HCT116 (cell line): ENCODE measurements at places on chromosomes 2 and 18.

DNA sequence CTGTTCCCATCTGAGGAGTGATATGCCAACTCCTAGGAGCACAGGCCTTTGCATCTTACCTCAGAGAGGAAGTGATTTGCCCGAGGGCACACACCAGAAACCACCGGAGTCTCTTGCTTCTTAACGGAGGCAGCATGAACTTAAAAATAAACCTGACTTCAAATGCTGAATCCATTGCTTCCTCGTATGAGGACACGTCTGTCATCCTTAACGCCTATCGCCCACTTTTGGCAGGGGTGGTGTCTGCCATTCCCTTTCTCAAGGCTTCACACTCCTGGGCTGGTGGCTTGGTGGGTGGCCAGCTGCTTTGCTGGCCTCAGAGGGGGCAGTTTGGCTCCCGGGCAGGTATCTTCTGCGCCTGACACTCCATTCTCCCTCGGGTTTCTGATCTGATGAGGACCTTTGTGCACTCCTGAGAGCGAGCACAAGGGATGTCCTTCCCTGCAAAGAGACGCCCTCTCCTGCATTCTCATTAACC, 1.1 kb upstream of the PREB start:
- DNase-seq = no peak

- no peak for DNase-seq
These were observed 45.3 kb downstream of the DGKD start for GRCh38 chr2:233399306-233400225.

- DNase-seq = no peak
These were observed 50.5 kb upstream of the HPCAL1 start for GRCh38 chr2:10252224-10252623.

DNA sequence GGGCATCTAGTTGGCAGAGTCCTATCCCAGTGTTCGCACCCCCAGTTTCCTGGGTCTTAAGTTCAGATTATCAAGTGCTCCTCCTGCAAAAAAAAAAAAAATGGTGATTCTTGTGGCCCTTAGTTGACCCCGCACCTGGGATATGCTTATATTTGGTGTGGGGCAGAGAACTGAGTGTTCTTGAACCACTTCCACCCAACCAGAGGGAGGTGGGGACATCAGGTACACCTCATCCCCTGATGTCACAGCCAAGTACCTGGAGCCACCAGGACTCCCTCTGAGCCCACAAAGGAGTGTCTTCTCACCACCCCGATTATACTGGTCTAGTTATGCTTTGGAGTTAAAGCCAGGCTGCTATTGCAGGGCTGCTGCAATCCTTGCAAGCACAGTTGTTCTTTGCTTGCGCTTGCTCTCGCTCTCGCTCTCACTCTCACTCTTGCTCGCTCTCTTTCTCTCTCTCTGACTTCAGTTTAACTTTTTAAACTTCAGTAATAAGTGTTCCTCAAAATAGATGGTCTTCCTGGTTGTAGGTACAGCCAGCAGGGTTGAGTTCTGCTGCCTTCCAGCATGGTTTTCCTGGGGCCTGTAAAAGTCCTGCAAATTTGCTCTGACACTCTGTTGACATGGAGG, 265.7 kb downstream of the NEDD4L start:
- DNase-seq = no peak

DNA sequence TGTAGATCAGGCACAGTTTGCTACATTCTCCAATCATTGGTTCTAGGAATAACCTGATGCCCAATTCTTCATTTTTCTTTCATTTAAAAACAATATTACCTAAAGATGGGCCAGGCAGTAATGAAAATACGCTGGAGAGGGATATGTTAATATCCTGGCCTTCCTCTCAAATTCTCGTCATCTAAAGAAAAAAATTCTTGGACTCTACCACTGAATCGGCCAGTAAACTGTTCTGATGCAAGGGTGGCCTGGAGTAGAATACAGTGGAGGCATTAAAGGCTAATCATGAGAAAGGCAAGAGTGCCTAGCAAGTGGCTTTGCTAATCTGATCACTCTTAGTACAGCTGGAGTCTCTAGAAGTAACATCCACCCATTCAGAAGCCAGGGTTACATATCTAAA, 157.7 kb downstream of the ANTXR1 start:
- no peak for DNase-seq

DNA sequence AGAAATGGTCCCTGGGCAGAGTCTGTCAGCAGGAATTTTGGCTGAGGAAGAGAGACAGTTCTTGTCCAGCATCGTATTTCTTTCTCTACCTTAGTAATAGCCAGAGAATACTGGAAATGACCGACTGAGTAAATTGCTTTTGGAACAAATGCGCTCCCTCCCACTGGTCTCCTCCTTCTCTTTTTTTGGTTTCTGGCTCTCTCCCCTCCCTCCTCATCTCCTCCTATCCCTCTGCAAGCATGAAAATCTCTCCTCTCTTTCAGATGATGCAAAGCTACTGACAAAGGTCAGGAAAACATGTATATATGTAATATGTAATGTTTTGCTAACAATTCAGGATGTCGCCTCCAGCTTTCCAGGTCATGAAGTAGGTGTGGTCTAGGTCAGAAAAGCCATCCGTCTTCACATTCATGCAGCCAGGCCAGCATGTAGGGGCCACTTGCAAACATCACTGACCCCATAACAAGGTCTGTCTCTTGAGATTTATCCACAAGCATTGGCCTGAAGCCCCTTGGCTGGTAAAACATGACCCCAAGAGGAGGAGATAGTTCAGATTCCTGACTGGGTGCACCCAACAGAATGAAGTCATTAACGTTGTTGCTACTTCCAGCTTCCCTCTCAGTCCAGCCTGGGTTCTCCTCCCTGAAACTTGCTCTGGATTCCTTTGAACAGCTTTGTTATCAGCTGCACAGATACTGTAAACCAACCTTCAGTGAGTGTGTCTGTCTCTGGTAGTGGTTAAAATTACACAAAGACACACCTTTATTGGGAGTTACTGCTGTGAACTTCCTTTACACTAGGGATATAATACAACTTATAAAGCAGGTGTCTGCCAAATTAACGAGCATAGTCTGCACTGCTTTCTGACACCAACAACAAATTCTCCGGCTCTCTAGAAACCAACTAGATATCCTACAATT, 864.4 kb upstream of the KLHL29 start:
- no peak for DNase-seq

DNA sequence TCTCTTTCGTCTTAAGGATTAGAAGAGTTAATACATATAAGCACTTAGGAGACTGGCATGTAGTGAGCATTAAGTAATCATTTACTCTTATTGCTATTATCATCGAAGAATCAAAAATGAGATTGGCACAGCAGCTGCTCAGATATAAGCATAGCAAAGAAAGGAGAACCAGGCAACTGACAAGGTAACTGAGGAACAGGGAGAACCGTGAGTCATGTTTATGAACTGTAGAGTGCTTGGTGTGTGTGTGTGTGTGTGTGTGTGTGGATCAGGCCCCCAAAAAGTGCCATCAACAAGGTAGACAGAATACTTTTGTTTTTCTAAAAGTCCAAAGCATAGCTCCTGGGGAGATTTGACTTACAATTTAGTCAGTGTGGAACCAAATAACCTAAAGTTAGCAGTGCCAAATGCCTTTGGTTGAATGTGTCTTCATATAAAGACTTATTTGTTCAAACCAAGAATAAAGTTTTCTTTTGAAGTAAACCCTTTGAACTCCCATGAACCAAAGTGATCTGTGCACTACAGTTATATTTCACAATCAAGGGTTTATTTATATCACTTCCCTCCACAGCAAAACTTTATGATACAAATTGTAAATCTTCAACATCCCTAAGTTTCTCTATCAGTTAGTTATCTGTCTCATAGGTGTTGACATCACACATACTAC, 660.6 kb downstream of the NYAP2 start:
- no peak for DNase-seq
